ENCODE measurements at places on chromosomes 1 and 21.
A peak's percentile ranks its signal among the peaks of the same experiment; 100 is the strongest.

DNA sequence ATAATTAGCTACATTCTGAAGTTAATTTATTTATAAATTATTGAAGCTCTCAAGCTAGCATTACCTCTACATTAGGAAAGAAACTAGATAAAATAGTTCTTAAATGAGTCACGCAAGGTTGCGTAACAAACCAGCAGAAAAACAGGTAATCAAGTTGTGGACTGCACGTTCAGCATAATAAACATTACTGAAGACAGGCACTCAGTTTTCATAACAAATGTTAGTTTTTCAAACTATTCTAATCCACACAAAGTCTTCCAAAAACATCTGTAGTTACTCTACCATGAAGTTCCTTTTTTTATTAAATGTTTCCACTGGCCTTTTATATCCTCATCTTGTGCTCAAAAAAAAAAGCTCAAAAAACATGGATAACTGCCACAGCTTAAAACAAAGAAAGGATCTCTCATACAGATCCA lies 1.3 kb downstream of the TOR1AIP2 start:
- DNase-seq = no peak

- DNase-seq = no peak
These were observed 2.4 kb downstream of the MCL1 start for GRCh38 chr1:150576794-150577556.

DNA sequence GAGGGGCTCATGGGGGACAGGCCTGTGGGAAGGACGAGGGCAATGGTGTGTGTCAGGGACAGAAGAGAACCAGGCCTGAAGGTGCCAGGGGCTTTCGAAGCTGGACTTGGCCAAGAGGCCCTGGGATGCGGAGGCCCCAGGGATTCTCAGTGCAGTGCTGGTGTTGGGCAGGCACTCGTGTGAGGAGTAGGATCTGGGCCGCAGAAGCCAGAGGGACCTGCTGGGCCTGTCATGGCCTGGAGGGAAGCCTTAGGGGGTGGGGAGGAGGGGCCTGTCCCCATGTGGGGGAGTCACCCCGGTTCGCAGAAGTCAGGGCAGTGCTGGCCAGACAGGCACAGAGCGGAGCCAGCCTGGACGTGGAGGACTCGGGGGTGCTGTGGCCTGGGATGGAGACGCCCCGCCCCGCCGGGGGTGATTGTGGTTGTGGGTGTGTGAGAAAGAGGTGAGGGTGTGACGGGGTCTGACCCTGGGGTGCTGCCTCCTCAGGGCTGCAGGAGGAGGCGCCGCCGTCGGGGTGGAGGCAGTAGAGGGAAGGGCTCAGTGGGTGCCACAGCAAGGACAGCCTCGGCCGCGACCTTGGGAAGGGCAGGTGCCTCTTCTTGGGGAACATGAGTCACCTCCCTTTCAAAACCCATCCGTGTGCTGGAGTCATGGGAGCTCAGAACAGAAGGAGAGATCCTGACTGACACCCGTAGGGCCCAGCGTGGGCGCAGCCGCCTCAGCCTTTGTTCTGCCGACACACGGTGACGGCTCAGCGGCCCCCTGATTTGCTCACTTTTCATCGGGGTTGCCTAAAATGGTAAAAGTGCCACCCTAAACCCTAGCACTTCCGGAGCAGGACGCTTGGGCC lies 33.9 kb downstream of the FAAP20 start:
- no peak for DNase-seq

- peak; percentile 74 for DNase-seq
These were observed 35.4 kb downstream of the PTPRU start for GRCh38 chr1:29271724-29272123.

- no peak for DNase-seq
These were observed 1493.7 kb downstream of the AMY1C start for GRCh38 chr1:105243411-105243810.

GRCh38 chr1:154186852-154187501 lies 4.9 kb downstream of the TPM3 start:
- no peak for DNase-seq

GRCh38 chr1:25098717-25099116 lies 133.6 kb downstream of the SYF2 start:
- DNase-seq = no peak

- DNase-seq = no peak
These were observed 42.7 kb downstream of the HUNK start for GRCh38 chr21:31915566-31915965.

GRCh38 chr1:228669242-228669585 lies 66.1 kb upstream of the RHOU start:
- no peak for DNase-seq

- no peak for DNase-seq
These were observed 101.5 kb downstream of the PLA2G4A start for GRCh38 chr1:186930238-186930637.

DNA sequence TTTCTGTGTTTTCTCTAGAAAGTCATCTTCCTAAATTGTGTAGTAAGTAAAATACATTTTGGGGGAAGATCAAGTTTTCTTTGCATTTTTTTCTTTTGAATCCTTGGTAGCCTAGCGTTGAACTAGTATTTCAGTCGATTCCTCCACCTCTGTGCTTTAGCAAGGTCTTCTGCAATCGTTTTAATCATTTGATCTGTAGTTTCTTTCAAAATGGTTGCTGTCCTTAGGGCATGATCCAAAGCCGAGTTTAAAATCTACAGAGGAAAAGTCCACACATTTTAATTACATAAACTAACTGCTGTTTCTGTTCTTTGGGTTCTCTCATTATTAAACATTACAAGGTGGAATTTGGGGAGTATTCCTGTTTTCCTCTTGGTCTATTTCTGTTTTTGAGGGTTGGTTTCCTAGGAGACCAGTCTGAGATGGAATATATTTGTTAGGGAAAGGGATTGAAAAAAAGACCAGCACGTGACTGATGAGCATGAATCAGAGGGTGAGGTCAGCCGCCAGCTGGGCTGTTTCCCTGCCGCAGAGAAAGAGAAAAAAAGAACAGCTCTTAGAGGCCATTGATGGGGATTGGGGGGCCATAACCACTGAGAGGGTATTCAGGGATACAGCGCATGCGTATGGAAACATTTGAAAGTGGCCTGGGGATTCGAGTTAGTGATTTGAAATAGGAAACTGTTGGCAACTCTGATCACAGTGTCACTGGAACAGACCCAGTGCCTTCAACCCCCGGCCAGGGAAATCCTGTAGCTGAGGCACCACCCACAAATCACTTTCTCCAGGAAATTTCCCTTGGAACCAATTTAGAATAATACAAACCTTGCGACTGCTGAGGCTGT lies 40.6 kb downstream of the AKNAD1 start:
- DNase-seq = peak; percentile 85

DNA sequence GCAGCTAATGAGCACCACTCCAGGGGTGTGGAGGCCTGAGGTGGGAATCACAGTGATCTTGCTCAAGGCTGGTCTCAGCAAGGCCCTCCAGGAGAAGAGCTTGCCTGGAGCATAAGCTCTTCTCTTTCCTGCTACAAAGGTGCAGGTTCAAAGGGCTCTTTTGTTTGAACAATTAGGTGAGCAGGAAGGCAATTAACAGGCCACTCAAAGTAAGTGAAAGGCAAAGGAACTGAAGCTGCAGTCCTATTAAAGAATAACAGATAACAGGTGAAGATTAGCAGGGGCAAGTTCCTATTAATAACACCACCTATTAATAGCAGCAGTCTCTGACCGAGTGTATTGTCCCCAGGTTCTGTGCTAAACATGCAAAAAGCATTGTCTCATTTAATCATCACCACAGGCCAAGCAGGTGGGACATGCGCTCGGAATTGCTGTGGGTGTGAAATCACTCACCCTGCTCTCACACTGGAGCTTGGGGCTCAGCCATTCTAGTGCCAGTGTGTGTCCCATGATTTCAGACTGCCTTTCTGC lies 113.8 kb downstream of the RHOU start:
- DNase-seq = no peak

DNA sequence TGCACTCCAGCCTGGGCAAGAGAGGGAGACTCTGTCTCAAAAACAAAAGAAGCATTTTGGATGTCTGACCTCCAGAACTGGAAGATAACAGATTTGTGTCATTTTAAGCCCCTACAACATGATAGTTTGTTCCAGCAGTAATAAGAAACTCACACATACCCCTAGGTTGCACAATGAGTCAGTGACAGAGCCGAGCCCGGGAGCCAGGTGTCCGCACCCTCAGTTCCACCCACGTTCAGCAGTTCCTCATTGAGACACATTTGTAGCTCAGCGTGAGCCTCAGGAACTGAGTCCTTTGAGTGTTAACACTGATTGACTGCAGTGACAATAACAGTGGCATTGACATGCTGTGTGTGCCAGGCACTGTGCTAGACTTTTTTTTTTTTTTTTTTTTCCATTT lies 19.8 kb downstream of the LRRC38 start:
- no peak for DNase-seq

DNA sequence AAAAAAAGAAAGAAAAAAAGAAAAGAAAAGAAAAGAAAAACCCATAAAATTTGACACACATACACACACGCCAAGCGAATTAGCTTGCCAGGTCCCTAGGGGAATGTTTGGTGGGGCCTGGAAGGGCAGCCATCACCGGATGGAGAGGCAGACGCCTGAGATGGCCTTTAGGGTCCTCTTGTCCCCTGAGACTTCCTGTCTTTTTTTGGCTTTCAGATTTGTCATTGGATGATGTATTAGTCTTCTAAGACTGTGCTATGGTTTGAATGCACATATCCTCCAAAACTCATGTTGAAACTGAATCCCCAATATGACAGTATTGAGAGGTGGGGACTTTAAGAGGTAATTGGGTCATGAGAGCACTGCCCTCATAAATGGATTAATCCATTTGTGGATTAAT lies 211.8 kb downstream of the TOMM20 start:
- DNase-seq = peak; percentile 47

- DNase-seq = no peak
These were observed 31.3 kb downstream of the SLC1A7 start for GRCh38 chr1:53111073-53111556.

DNA sequence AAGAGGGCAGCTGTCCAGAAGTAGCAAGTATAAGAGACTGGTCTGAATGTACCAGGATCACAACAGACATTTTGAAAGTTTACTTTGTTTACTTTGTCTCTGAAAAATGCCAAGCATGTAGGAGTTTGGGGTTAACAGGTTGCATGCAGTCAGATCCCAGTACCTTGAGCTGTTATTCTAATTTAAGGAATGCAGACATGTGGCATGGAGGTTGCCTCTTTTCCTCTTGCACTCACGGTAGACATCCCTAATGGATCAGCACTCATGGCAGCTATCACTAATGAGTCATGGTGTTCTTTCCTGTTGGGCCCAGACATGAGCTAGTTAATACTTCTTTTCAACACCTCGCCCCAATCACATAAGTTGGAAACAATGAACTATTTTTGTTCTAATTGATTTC lies 67.3 kb downstream of the GADD45A start:
- no peak for DNase-seq

GRCh38 chr1:27999055-27999454 lies 39.3 kb downstream of the XKR8 start:
- no peak for DNase-seq

GRCh38 chr21:35363458-35363857 lies 314.4 kb upstream of the RUNX1 start:
- no peak for DNase-seq

- no peak for DNase-seq
These were observed 129.8 kb downstream of the PLA2G4A start for GRCh38 chr1:186958520-186958919.

GRCh38 chr1:108070662-108071061 lies 105.7 kb upstream of the VAV3 start:
- no peak for DNase-seq

DNA sequence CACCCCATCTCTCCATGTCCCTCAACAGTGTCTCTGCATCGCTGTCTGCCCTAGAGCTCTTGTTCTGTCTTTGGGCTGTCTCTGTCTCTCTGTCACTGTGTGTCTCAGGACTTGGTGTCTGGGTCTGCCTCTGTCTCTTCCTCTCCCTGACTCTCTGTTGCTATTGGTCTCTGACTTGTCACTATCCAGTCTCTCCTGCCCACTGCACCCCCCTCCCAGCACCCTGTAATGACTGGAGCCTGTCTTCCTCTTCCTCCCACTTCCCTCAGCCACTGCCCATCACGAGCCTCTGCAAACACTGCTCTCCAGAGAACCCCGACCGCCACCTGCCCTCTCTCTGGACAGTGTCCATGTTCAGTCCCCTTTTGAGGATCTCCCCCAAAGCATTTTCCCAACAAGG lies 12.1 kb downstream of the PEAR1 start:
- no peak for DNase-seq

GRCh38 chr1:64928325-64928724 lies 38.0 kb downstream of the JAK1 start:
- DNase-seq = no peak

GRCh38 chr1:181712711-181713110 lies 229.4 kb downstream of the CACNA1E start:
- no peak for DNase-seq

DNA sequence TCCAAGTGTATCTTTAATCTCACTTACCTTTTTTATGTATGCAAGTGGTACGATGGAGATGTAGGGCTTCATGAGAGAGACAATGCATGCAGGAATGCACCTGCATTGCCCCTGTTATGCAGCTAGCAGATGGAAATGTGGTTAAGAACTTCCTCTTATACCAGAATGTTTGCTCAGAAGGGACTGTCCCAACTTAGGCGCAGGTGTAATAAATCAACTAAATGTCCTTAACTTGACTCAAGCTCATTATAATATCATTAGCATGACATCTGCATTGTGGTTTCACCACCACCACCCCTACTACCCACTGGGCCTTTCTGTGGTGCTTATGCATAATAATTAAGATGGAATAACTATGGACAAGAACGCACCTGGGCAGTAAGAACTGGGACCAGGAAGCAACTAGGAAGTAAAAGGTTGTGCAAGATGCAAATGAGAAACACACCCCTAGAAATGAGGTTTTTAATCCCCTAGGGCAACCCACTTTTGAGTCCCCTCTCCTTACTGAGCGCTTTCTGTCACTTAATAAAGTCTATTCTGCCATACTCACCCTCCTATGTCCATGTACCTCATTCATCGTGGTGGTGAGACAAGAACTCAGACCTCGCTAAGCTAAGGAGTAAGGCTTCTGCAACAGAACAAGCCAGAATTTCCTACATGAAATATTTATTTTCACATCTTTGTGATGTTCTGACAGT lies 1103.3 kb upstream of the B3GALT2 start:
- no peak for DNase-seq

- DNase-seq = no peak
These were observed 206.6 kb downstream of the PBX1 start for GRCh38 chr1:164765557-164765956.

DNA sequence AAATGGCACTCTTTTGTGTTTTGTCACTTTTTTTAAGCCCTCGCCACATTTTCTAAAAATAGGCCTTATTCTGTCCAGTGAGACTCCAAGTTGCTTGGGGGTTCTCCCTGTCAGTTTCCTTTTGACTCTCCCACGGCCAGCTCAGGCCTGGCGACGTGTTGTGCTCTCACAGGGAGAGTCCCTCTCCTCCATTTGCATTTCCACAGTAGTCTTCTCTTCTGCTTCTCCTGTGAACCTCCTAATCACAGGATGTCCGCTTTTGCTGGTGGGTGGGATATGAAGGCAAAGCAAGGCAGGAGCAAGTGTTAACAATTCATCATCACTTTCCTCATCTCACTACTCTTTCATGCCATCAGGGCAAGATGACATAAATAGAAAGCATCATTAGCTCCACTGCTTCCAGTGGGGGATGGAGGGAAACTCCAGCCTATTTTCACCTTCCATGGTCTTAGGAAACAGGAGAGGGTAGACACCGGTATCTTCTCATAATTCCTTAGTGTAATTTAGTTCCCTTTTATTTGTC lies 99.8 kb downstream of the INTS7 start:
- DNase-seq = no peak

All from sciatic nerve (tissue), 2 donors.